Urinary bladder (tissue), 4 donors: ENCODE measurements at places on chromosomes 12 and 14. TPM values are rescaled to one million over a fixed set of nuclear protein-coding genes. Genes with fewer than 3 reads are reported as not detected.

DNA sequence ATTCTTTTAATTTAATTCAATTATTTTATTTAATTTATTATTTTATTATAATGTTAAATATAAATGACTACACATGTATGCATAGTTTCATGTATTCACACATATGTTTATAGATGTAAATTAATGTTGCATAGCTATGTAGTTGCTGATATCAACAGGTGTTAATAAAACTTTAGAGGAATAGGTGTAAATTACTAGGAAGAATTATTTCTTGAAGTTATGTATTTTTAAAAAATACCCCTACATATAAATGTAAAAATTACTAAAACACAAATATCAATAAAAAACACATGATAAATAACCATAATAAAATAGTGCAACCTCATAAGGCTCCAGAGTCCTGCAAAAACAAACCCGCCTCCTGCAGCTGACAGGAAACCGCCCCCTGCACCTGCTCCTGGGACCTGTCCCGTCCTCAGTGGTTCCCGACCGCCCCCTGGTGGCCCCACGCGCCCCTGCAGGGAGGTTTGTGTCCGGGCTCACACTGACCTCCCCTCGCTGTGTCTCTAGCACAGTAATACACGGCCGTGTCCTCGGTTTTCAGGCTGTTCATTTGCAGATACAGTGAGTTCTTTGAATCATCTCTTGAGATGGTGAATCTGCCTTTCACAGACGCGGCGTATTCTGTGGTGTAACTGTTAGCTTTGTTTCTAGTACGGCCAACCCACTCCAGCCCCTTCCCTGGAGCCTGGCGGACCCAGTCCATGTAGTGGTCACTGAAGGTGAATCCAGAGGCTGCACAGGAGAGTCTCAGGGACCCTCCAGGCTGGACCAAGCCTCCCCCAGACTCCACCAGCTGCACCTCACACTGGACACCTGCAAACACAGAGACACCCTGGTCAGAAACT is 1264.0 kb downstream of the TMEM121 start:
- no peak for DNase-seq

GRCh38 chr12:104643819-104644669 is 187.3 kb downstream of the CHST11 start:
- DNase-seq: no peak

- DNase-seq: no peak
These were observed 174.1 kb downstream of the CRADD start for GRCh38 chr12:93851257-93851671.

DNA sequence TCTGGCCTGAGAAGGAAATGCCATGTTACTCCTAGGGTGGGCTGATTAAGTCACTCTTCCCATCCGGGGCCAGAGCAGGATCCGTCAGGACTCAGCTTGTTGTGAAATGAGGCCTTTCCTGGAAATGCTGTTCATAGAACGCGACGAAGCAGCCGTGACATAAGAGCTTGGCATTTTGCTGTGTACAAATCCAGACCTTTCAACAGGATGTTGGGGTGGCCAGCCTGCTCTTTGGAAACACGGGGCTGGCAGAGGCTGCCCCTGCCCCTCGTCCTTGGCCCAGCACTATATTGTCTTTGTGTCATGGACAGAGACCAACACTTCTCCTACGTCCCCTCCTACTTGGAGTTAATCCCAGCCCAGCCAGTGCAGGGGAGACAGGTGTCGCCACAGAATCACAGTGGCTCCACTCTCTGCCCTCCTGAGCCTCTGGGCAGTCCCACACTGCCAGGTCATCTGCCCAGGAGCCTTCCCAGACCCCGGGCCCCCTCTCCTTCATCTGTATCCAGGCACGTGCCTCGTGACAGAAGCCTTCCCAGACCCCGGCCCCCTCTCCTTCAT is 18.6 kb upstream of the EIF5 start:
- DNase-seq: no peak

GRCh38 chr12:24966951-24967564 is 18.2 kb upstream of the BCAT1 start:
- no peak for DNase-seq

DNA sequence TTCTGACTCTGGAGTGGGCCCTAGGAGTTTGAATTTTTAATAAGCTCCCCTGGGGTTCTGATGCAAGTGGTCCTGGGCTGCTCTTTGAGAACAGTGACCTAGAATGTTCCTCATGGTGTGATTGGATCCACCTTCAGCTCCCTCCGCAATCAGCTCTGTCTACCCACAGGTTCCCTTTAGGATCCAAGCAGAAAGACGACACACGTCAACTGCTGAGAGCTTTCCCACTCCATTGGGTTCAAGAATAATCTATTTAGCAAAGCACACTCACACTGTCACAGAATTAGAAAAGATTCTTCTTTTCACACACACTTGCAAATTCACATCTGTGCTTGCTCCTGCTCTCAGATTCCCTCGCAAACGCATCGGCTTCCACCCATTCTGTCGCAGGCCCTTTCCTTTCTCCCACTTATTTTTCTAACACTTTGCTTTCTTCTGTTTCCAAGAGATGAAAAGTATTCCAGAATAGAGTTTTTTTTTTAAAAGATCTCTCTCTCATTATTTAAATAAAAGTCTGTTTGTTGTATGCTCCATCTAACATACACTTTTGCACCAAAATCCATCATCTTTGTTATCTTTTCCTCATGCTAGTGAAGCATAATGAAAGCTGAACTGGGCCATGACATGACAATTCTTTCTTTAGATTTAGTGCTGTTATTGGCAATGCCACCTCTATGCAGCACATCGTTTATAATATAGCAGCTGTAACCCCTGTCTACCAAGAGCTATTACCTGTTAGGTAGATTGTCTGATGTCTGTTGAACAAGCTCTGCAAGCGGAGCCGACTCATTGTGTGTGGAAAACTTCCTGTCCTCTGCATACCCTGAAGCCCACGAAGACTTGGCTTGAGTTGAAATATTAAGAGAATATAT is 73.1 kb downstream of the CACNA1C start:
- no peak for DNase-seq

DNA sequence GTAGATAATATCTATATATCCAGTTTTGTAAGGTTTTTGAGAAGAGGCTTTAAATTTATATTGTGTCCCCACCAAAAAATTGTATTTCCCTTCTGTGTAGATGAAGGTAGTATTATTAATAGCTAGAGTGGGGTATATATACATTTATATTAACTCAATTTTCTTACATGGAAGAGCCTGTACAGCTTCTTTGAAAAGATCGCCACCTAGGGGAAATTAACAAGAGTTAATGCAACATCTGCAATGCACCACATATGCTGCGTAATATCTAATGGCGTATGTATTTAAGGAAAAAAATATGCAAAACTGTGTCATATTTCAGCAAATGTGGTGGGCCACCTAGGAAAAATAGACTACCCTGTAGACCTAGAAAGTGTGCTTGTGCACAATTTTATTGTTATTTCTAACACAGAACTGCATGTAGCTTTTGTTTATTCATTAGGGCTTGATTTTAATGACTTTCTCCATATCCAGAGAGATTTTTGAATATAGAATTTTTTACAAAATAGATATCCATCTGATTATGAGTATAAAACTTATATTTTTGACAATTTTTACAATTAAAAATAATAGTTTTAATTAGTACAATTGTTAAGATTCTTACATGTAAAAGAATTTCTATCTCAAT is 14.0 kb downstream of the CCER1 start:
- no peak for DNase-seq

GRCh38 chr12:44372259-44372658 is 503.9 kb downstream of the NELL2 start:
- DNase-seq: no peak

GRCh38 chr14:40417777-40418401 is 985.7 kb upstream of the FBXO33 start:
- no peak for DNase-seq

DNA sequence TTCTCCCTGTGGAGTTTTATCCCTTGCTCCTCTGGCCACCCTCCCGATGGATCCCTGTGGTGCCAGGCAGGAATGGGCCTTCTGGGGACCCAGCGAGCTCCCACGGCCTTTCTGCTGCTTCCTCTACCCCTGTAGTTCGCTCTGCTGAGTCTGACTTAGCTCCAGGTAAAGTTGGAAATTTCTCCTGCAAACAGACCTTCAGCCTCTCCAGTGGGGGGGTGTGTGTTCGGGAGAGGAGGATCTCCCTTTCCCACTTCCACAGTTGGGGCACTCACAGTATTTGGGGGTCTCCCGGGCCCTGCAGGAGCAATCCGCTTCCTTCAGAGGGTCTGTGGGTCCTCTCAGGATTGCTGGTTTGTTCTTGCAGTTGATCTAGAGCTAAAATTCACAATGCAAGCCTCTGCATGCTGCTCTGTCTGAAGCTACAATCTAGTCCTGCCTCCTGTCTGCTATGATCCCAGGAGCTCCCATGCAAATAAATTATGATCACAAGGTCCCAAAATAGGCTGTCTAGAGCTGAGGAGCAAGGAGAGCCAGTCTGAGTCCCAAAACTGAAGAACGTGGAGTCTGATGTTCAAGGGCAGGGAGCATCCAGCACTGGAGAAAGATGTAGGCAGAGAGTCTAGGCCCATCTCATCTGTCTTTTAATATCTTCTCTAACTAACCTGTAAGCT is 18.3 kb downstream of the MTRFR start:
- DNase-seq: no peak

- no peak for DNase-seq
These were observed 485.5 kb downstream of the BCAT1 start for GRCh38 chr12:24463375-24463774.

DNA sequence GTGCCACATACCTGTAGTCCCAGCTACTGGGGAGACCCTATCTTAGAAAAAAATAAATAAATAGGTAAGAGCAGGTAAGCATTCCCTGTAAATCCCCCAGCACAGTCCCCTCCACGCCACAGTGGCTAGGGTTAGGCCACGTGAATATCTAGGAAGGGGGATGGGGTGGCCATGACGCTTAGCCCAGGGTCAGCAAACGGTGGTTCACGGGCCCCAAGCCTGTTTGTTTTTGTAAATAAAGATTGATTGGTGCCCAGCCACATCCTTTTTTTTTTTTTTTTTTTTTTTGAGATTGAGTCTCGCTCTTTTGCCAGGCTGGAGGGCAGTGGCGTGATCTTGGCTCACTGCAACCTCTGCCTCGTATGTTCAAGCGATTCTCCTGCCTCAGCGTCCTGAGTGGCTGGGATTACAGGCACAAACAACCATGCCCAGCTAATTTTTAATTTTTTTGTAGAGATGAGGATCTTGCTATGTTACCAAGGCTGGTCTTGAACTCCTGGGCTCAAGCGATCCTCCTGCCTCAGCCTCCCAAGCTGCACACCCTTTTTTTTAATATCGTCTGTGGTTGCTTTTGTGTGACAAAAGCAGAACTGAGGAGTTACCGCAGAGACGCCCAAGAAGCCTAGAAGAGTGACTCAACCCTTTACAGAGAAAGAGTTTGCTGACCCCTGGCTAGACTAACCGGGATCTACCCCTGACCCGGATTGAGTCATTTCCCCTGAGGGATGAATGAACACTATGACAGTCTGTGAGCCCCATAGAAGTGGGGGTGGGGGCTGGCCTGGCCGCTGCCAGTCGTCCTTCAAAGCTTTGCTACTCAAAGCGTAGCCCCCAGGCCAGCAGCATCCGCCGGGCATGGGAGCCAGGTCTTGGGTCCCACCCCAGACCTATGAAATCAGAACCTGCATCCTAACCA is 113.7 kb upstream of the NCOR2 start:
- DNase-seq: no peak

DNA sequence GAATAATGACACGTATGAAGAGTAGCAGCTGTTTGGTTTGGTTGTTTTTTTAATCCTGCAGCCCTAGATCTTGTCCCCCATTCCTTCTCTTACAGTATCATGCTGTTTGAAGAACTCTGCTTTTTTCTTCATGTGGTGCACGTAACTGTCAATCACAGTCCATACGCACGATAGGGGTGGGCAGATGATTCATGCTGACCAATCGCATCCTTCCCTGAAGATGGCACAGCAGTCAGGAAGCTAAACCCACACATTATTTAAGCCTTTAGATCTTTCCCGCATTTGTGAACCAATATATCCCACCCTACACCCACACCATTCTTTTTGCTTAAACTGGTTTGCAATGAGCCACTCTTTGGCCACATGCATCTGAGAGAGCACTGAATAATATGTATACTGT is 158.9 kb upstream of the PLEKHA5 start:
- no peak for DNase-seq

GRCh38 chr14:29740491-29740890 is 187.2 kb downstream of the PRKD1 start:
- no peak for DNase-seq

DNA sequence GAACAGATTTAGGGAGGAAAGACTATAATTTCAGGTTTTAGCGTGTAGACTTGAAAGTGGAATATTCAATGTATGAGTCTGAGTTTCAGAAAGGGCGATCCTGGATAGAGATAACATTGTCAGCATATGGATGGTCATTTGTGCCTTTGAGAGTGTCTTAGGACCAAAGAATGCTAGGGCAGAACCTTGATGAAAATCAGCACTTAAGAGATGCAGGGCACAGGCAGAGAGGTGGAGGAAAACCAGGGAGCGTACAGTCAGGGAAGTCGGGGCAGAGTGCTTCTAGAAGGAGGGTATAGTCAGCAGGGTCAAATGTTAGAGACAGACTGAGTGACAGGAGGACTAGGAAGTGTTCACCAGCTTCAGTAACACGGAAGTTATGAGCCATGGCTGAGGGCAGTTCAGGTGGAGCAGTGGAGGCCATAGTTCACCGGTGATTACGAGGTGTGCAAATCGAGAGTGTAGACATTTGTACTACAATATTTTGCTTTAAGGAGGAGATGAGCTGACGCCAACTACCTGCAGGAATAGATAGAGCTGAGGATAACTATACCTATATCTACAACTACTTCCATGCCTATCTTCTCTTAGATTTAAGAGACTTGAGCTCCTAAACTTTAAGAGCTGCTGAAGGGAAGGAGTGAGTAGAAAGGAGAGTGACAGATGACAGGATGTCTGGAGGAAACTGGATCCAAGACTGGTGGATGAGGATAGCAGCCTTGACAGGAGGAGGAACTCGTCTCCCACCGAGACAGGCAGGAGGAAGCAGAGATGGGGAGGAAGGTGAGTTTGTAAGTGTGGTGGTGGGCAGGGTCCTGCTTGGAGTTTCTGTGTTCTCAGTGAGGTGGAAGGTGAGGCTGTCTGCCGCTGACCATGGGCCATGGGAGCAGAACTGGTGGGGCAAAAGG is 6.5 kb downstream of the CBLN3 start:
- DNase-seq: no peak

- DNase-seq: no peak
These were observed 18.6 kb upstream of the GARIN2 start for GRCh38 chr14:67170660-67171059.

GRCh38 chr12:41452838-41453407 is 264.8 kb downstream of the PDZRN4 start:
- no peak for DNase-seq

GRCh38 chr12:66352197-66352596 is 49.9 kb downstream of the HELB start:
- DNase-seq: no peak

DNA sequence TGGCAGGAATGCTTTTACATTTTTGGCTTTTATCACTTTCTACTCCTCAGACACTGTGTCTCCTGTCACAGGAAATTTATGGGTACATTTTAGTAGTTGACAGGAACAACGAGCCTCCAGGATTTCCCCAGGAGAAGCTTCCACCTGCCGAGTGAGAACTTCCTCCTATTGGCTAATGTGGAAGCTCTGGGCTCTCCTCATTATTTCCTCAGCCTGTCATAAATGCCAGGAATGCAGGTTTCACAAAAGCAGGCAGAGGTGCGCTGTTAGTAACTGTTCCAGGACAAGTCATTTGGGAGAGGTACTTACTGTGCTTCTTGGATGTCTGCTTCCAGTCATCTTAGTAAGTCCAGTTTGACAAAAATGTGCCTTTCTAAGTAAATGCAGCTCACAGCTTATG is 19.1 kb upstream of the DCP1B start:
- no peak for DNase-seq

- no peak for DNase-seq
These were observed 1.4 kb downstream of the BAZ1A start for GRCh38 chr14:34873589-34874385.

VPS37B gene
- 18.9 TPM for total RNA-seq

MYF6 gene
- total RNA-seq: 8.6 TPM

GPRC5D gene
- total RNA-seq: not detected

TBX5 gene
- total RNA-seq: 6.2 TPM
